ENCODE measurements at places on chromosomes 12 and 14.

GRCh38 chr12:125890971-125891370 lies 825.7 kb downstream of the AACS start:
- no peak for DNase-seq

DNA sequence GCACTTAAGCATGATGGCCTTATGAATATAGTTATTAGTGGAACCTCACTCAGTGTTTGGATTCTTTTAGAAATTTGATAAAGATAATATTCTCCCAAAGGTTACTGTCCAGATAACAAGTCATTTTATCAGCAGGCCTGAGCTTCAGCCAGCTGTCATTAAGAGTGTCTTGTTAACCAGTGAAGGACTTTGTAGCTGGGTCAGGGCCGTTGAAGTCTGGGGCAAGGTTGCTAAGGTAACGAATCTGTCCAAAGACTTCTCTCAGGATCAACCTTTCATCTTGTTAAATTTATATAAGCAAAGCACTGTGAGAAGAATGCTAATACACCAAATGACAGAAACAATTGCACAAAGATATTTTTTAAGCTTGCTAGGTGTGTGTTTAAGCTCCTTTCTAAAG lies 271.3 kb upstream of the TMPO start:
- DNase-seq, result no peak

- DNase-seq, result no peak
These were observed 54.9 kb downstream of the ATF7 start for GRCh38 chr12:53571295-53571694.

DNA sequence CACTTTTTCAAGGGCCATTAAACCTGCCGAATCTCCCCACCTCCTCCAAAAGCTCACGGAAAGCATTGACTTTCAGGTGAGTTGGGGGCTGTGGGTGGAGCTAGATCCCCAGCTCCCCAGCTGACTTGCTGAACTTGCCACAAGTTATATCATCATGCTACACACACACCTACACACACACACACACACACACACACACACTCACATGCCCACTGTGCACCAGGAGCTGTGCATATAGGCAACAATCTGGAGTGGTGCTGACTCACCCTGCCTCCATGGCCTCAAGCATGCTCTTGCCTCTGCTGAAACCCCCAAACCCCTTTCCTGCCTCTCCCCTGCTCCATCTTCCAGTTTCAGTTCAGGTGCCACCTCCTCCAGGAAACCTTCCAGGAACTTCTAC lies 26.1 kb downstream of the SERPINA3 start:
- DNase-seq, result no peak

DNA sequence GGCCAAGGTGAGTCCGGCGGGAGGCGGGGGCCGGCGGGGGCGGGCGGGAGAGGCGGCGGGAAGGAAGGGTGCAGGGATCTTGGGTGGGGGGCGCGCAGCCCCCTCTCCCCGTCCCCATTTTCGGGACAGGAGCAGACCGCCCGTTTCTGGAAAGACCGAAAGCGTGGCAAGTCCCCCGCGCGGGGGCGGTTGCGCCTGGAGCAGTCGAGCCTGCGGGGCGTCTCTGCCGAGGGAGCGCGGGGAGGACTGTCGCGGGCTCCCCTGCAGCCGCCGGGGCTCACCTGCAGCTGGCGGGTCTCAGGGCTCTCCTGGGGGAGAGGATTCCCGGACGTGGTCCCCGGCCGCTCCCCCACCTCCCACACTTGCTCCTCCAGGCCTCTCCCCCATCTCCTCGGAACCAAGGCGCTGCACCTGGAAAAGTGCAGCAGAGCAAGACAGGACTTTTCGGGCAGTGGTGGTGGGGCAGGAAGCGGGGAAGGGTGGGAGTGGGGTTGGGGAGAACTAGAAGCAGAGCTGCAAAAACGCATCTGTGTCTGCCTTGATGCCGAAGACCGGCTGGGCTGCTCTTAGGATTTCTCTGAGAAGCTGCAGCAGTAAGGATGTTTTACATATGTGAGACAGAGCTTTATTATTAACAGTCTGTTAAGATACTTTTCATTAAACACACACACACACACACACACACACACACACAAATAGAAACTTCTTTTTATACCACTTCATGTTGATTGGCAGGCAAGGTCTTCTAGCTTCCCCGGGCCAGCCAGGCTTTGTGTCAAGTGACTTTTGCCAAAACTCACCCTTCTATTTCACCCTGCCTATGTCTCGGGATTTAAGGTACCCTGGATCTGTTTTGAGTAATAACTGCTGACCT lies 677 bp downstream of the C12orf75 start:
- no peak for DNase-seq

- DNase-seq, result peak; percentile 19
These were observed 662 bp upstream of the ATP2A2 start for GRCh38 chr12:110280392-110280778.

DNA sequence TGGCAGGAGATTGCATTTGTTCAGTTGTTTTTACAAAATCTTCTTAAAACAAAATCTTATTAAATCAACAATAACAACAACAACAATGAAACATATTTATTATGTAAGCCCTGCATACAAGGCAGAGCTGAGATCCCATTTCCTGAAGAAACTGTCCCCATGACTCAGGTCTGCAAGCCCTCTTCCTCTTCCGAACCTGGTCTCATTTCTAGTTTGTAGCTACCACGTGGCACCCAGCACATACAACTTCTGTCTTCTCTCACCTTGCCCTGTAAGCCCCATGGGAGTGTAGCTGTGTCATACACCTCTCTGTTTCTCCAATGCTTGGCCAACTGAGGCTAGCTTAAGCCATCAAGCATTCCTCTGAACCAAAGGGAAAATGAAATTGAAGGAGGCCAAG lies 106.4 kb downstream of the SLC8A3 start:
- no peak for DNase-seq

- no peak for DNase-seq
These were observed 1153.6 kb downstream of the FLRT2 start for GRCh38 chr14:86683561-86683960.

- DNase-seq, result no peak
These were observed 185.8 kb upstream of the SSTR1 start for GRCh38 chr14:38021861-38022260.

DNA sequence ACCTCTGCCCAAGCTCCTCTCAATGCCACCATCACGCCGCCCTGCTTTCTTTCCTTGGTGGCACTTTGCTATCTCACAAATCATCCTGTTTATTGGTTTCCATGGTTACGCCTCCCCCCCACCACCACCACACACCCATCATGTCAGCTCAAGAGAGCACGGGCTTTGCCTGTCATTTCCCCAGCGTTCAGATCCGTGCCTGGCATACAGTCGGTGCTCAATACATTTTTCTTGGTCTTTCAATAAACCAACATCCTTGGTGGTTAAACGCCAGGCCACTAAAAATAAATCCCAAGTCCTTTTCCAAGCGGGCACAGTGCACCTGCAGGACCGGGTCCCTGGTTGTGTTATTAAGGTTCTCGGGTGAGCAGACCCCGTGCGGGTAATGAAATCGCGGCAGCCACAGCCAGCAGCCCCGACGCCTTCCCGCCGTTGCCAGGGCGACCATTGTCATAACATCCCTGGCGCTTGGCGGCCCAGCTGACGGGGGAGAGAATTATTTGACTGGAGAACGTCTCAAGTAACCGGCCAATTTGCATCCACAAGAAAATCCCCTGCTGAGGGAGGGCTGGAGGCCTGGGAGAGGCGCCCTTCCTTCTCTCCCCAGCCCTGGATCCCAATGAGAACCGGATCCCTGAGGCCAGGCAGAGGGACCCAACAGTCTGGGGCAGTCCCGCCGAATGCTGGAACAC lies 92.9 kb downstream of the KSR2 start:
- DNase-seq, result no peak

- no peak for DNase-seq
These were observed 19.4 kb downstream of the KRT85 start for GRCh38 chr12:52347551-52348510.

- no peak for DNase-seq
These were observed 1.4 kb downstream of the DENND5B start for GRCh38 chr12:31589598-31589903.

DNA sequence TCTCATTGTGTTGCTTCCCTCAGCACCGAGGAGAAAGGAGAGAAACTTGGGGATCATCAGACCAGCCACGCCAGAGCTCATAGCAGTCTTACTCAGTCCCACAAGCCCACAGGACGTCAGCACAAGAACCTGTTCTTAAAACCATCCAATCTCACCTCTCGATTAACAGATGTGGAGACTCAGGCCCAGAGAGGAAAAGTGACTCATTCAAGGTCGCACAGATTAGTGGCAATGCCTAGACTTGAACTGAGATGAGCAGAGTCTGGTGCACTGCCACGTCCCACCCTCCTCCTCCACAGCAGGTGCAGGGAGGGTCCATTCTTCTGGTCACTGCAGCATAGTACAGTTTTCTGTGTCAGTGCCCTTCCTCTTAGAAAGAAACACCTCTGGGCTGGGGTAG lies 154.9 kb upstream of the PZP start:
- no peak for DNase-seq

- no peak for DNase-seq
These were observed 131.0 kb upstream of the LMNTD1 start for GRCh38 chr12:25684070-25684469.

GRCh38 chr14:87207756-87208155 lies 785.2 kb downstream of the GALC start:
- no peak for DNase-seq

- DNase-seq, result no peak
These were observed 107.1 kb upstream of the BCAT1 start for GRCh38 chr12:25056011-25056410.

DNA sequence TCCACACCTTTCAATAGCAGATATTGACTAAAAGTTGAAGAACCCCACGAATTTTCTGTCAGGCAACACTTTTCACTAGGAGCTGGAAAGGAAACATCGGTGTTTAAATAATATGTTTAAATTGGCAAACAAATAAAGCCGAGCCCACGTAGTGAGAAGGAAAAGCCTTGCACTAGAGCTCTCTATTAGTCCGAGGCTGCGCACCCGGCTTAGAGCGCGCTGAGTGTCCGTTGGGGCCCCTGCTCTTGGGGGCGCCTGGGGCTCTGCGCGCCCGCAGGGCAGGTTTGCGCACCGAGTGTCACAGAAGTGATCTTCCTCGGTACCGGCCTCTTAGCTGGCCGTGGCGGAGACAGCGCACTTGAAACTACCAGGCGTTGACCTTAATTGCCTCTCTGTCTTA lies 6.4 kb downstream of the TTC6 start:
- DNase-seq, result no peak

- DNase-seq, result no peak
These were observed 196.9 kb upstream of the ALG10 start for GRCh38 chr12:33825442-33825841.

DNA sequence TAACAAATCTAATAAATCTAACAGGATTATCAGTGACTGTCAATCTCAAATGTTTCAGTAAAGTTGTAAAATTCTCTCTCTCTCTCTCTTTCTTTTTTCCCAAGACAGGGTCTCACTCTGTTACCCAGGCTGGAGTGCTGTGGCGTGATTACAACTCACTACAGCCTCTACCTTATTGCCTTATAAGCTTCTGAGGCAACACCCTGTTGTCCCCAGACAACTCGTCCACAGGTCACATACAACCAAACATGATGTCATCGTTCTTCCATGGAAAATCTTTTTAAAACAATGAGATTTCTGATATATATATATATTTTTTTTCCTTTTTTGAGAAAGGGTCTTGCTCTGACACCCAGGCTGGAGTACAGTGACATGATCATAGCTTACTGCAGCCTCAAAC lies 151.4 kb upstream of the RGS6 start:
- no peak for DNase-seq

GRCh38 chr12:64461634-64462414 lies 9.9 kb downstream of the TBK1 start:
- DNase-seq, result no peak

GRCh38 chr14:38737686-38738407 lies 365.2 kb downstream of the SEC23A start:
- DNase-seq, result no peak

GRCh38 chr12:53217051-53217930 lies 10.2 kb upstream of the ITGB7 start:
- DNase-seq, result no peak

DNA sequence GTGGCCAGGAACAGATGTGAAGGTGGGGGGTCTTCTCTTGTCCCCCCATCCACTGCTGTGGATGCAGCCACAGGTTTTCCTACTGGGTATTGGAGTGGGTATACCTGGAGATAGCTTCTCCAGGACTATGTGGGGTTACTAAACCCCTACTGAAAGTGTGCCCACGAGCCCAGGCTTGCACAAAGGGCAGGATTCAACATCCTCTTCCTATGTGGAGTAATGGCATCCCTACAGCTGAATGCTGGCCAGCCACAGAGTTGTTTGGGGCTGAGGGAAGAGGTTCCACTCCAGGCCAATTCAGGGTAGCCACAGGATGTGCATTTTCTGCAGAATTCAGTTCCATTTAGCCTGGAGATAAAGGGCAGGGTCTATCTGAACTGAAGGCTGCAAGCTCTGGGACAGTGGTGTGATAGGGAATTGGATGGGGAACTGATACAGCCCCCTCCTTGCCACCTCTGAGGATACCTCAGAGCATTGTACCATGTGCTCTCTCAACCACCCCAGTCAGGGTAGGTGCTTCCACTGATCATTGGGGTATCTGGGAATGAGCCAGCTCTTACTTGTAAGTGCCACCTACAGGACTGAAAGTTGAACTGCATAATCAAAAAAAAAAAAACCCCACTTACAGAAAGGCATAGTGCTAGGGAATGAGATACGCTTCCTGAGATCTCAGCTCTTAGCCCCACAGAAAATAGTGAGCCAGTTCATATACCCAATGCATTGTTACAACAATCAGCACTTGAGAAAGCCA lies 187.1 kb downstream of the KITLG start:
- DNase-seq, result no peak

DNA sequence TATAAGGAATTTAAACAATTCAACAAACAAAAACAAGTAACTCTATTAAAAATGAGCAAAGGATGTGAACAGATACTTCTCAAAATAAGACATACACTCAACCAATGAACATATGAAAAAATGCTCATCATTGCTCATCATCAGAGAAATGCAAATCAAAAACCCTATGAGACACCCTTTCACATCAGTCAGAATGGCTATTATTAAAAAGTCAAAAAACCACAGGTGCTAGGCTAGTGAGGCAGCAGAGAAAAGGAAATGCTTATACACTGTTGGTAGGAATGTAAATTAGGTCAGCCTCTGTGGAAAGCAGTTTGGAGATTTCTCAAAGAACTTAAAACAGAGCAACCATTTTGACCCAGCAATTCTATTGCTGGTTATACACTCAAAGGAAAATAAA lies 52.0 kb downstream of the NAV3 start:
- no peak for DNase-seq

DNA sequence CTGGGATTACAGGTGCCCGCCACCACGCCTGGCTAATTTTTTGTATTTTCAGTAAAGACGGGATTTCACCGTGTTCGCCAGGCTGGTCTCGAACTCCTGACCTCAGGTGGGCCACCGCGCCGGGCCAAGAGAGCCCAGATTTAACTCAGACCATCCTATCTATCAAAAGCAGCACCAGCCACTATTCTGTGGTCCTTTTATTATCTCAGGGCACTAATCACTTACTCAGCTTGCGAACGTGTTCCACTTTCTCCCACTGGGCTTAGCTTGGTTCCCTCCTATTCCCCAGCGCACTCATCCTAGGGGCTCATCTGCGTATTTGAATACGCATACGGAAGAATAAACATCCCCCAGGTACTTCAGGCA lies 16.2 kb upstream of the AACS start:
- DNase-seq, result no peak

GRCh38 chr12:41339784-41340183 lies 151.7 kb downstream of the PDZRN4 start:
- DNase-seq, result no peak

Measured in stimulated activated CD8-positive, alpha-beta memory T cell treated with anti-CD3 and anti-CD28 coated beads, Interleukin-4, amount 100 ng/mL, for 1 hour (primary cell).